ENCODE measurements at places on chromosomes 1 and 21.

DNA sequence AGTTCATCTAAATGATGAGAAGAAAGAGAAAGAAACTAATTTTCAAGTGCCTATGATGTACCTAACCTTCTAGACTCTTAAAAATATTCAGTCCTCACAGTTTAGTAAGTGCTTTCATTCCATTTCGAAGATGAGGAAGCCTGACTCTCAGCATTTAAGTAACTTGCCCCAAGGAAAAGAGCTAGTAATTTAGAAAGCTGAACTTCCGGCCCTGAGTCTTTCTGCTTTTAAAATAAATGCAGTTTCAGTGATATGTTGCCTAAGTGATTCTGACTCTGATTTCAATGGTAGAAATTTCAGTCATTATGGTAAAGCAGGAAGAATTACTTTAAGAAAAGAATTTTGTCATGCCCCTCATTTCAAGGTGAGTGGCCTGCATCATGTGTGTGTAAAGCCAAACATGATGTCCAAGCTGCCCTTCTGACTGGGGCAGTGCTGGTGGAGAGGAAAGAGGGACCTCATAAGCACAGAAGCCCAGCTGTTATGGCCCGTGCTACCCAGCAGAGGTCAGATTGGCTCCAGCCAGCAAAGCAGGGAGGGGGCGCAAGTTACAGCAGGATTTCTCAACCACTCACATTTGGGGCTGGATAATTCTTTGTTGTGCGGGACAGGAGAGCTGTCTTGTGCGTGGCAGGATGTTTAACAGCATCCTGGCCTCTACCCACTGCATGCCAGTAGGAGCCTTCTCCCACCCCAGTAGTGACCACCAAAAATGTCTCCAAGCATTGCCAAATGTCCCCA is 10.7 kb downstream of the ATP1A4 start:
- no peak for DNase-seq

GRCh38 chr1:102919659-102920058 is 188.7 kb downstream of the COL11A1 start:
- DNase-seq, result no peak

- no peak for DNase-seq
Measured at GRCh38 chr1:36377791-36378492, 7.8 kb downstream of the STK40 start.

DNA sequence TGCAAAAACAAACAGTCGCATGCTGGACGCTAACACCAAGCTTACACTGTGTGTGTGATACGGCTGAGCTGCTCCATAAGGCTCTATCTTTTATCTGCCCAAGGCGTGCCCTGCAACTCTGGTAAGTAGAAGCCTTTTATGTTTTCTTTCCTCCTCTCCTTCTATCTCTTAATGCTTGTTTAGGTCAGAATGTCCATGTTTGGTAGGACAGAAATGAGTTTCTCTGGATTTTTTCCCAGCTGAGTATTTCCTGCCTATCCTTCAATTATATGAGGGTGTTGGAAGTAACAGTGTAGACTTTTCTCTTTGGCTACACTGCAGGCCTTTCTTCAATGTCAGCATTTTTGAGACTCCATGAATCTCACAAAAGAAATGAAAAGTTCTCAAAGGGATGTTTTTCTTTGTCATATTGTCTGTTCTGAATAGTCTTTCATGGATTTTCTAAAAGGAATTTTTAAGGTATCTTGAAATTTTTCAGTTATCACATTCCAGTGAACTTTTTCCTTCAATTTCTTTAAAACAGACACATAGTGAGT is 124.2 kb downstream of the MACF1 start:
- DNase-seq, result no peak

DNA sequence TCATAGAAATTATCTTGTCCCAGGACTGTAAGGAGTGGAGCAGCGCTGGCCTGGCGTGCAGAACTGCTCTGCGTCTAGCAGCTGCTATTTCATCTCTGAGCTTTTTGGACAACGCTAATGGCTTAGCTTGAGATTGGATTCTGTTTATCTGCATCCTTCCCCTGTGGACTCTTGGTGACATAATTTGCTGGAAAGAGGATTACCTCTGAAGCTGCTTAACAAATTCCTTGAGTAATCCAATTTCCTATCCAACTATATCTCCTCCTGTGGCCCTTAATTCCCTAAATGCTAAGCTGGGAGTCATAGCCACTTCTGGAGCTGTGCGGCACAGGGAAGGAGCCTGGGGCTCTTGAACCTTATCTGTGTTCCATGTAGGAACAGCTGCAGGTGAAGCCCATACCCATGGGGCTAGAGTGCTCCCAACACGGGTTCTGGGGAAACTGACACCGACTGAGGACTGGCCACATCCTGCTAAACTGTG is 43.2 kb downstream of the IL6R start:
- no peak for DNase-seq

- no peak for DNase-seq
Measured at GRCh38 chr21:45644041-45644906, 749 bp downstream of the PCBP3 start.

DNA sequence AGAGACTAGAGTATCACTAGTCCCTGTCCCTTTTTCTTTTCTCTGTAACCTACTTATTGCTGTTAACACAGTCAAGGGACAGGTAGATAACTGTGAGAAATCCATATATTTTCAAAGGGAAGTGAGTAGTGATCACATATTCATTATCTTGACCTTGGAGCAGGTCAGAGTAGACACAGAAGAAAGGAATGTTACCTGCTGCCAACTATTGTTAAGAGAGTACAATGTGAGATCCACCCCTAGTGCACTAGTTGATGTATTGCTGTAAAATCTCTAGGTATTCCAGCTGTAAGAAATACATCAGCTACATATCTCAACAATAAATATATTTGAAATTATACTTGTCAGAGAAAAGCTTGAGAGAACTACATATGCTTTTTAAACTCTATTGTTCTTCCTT is 68.7 kb upstream of the ADGRL2 start:
- DNase-seq, result no peak

DNA sequence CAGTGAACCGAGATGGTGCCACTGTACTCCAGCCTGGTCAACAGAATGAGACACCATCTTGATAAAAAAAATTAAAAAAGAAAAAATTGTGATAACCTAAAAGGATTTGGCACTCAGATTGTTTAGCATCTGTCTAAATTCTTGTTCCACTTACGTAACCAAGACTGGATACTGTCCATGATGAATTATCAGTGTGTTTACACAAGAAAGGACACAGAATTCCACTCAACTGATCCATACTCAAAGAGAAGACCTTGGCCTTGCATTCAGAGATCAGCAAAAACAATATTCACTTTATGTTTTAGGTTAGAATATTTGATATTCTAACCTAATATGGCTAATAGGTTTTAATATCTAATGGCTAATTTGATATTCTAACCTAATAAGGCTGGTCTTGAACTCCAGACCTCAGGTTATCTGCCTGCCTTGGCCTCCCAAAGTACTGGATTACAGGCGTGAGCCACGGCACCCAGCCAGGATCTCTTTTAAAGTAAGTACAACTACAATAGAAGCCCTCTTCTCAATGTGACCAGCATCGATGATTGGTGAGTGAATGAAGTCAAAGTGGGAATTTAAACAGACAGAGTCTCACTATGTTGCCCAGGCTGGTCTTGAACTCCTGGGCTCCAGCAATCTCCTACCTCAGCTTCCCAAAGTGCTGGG is 43.1 kb upstream of the COX20 start:
- no peak for DNase-seq

GRCh38 chr1:113630340-113631327 is 128.7 kb downstream of the PHTF1 start:
- DNase-seq, result no peak

DNA sequence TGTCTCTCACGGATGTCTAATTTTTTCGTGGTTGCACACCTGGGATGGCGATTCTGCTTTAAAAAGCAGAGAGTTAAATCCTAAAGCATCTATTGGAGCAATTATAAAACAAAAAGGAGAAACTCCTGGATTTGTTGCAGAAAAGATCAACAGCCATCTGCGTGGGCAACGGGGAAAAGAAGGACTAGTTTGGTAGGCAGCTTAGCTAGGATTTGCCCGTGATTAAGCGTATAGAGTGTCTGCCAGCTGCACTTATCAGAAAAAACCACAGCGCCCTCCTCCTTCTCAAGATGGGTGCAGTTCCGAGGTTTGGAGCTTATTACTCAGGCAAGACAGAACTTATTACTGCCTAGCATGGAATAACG is 526 bp upstream of the SLC25A24 start:
- no peak for DNase-seq

- DNase-seq, result no peak
Measured at GRCh38 chr1:209823143-209824041, 4.4 kb upstream of the UTP25 start.

DNA sequence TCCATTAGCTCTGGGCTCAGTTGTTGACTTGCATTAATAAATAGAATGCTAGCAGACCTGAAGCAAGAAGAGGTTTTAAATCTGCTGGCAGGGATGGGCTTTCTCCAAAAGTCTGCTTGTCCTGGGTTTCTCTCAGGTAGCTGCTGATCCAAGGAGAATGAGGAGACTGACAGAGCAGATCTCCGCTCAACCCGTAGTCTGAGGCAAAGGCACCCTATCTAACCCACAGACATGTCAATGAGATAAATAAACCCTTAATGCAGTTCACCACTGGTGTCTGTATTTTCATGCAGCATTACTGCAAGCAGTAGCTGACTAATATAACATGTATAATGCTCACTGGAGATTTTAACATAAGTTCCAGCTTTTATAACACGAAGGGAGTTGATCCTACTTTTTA is 44.1 kb upstream of the RGS21 start:
- no peak for DNase-seq

All from NCI-H1436 treated with DMSO at 0.1 percent for 48 hours (cell line).